ENCODE measurements at places on chromosomes 7 and 10.

- no peak for DNase-seq
These were observed 72.3 kb downstream of the ZRANB1 start for GRCh38 chr10:125014086-125014830.

GRCh38 chr10:61279400-61279799 is 173.8 kb downstream of the TMEM26 start:
- DNase-seq = no peak

GRCh38 chr10:112832959-112833358 is 117.1 kb upstream of the TCF7L2 start:
- DNase-seq = no peak

DNA sequence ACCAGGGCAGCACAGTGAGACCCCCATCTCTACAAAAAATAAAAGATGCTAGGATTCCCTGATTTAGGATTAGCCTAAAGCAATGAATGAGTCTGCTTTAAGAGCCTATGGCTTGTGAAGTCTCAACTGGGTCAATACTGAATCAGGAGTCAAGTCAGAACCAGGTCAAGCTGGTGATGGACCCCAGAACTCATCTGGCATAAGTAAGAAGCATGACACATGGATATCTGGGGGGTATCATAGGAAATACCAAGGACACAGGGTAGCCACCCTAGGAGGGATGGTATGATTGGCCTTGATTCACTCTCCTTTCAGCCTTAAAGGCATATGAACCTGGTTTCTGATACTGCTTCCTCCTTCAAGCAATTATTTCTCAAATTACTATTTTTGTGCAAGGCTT is 78.4 kb upstream of the FAM133B start:
- no peak for DNase-seq

- no peak for DNase-seq
These were observed 154.0 kb downstream of the PLXDC2 start for GRCh38 chr10:19970256-19970655.

DNA sequence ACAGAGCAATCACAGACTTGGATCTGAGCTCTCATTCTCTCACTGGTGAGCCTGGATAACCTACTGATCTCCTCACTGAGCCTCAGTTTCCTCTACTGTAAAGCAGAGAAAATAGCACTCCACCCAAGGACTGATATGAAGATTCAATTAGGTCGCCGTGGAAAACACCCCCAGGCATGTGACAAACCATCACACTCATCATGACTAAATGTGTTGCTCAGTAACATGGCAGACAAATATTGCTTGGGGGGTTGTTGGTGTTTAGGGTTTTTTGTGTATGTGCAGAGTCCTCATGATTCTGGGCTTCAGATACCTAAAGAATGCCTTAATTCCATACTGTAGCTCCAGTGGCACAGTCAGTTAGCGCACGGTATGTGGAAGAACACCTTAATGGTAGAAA is 122.1 kb upstream of the TCF7L2 start:
- no peak for DNase-seq

DNA sequence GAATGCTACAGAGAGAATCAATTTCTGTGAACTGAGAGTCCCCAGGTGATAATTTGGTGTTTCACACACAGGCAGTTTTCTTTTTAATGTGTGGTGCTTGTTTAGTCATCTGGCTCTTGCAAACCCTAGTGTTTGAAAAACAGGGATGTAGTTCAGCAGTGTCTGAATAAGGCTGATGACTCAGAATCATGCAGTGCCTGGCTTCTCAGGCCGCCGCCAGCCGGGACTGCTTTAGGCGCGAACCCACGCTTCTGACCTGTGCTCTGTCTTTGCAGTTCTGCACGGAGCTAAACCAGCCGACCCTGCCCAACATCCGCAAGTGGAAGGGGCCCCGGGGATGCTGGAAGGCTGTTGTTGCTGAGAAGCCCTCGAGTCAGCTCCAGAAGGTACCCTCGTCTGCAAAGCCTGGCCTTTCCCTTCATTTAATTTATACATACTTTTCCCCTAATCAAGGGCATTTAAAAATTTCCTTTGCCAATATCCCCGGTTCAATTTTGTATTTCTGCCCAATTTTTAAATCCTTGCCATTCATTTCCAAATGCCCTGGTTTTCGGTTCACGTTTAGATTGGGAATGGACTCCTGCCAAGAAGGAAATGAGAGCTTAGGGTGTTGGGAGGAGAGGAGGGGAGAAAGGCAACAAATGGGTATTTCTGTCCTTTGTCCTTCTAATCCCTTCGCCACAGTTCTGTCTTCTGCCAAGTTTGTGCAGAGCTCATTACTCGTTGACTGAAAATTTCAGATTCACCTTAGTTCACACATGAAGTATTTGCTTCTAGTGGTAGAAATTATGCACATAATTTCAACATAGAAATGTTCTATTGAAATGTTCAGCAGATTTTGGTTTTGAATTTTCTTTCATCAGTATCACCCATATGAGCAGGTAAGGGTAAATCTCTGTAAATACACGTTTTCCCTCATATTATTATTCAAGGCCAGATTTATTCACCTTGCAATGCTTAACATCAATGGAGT is 108.5 kb upstream of the ANLN start:
- no peak for DNase-seq

- DNase-seq = no peak
These were observed 131.2 kb downstream of the RALA start for GRCh38 chr7:39754326-39755120.

DNA sequence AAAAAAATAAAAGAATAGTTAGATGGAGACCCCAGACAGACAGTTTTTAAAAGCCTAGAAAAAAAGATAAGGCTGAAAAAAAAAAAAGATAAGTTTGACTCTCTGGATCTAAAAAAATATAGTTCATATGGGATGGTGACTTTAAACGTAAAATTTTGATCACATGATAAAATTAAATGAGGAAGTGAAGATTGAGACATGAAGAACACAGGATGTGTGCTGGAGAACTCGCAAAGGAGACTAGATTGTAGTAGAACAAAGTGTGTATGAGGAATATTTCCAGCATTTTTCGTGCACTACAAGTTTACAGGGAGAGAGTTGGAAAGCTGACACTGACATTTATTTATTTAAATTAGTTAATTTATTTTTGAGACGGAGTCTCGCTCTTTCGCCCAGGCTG is 286.4 kb downstream of the PRPF18 start:
- DNase-seq = no peak

DNA sequence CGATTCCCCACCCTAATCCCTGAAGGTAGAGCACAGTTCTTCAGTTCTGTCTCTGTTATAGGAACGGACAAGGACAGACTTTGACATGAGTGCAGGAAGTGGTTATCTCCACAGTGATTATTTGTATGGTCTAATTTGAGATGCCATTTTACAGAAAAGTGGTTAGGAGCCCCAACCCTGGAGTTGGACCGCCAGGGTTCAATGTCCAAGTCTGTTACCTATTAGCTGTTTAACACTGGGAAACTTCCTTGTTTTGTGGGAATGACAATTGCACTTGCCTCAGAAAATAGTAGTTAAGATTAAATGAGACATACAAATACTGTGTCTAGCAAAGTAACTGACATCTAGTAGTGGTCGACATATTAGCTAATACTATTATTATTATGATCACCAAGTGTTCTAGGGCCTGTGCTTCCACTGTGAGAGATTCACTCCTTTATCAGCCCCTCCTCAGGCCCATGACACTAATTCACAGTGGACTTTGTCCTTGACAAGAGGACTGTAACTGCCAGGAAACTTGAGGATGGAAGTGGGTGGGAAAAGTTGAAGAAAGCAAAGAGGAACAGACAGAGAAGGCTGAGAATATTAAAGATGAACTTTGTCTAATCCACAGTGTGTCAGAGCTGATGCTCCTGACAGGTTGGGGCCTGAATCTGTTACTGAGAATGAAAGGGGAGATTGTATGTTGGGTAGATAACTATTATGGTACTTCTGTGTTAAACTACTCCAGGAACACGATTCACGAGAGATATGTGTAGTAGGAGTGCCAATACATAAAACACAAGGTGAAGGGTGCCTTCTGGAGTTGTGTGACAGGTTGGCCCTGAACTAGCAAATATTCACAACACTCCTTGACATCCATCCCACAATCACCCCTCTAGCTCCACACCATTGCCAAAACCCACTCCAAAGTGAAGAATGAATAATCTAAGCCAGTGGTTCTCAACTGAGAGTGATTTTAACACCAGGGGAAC is 66.4 kb downstream of the TAC1 start:
- DNase-seq = no peak

GRCh38 chr7:133958822-133959221 is 168.3 kb upstream of the LRGUK start:
- no peak for DNase-seq

- DNase-seq = no peak
These were observed 263.4 kb downstream of the CDC14C start for GRCh38 chr7:49187543-49188268.

- DNase-seq = no peak
These were observed 992 bp upstream of the RBM20 start for GRCh38 chr10:110643035-110643652.

DNA sequence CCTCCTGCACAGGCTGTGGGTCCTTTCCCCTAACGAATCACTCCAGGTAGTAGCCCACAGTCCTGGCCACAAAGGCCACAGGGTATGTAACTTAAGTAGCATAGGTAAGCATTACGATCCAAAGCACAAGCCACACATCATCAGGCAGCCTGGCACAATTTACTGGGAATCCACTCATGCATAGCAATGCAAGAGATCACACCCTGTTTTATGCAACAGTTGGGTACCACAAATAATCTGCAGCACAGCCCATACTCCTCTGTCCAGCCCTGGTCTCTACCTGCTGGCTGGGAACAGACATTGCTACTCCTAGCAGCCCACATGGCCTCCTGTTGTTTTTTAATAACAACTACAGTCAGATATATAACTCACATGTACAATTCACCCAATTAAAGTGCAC is 34.3 kb downstream of the SRPK2 start:
- DNase-seq = no peak

- DNase-seq = no peak
These were observed 101.9 kb upstream of the PIP4K2A start for GRCh38 chr10:22816298-22816653.

- DNase-seq = no peak
These were observed 76.2 kb upstream of the CCDC71L start for GRCh38 chr7:106737202-106737562.

DNA sequence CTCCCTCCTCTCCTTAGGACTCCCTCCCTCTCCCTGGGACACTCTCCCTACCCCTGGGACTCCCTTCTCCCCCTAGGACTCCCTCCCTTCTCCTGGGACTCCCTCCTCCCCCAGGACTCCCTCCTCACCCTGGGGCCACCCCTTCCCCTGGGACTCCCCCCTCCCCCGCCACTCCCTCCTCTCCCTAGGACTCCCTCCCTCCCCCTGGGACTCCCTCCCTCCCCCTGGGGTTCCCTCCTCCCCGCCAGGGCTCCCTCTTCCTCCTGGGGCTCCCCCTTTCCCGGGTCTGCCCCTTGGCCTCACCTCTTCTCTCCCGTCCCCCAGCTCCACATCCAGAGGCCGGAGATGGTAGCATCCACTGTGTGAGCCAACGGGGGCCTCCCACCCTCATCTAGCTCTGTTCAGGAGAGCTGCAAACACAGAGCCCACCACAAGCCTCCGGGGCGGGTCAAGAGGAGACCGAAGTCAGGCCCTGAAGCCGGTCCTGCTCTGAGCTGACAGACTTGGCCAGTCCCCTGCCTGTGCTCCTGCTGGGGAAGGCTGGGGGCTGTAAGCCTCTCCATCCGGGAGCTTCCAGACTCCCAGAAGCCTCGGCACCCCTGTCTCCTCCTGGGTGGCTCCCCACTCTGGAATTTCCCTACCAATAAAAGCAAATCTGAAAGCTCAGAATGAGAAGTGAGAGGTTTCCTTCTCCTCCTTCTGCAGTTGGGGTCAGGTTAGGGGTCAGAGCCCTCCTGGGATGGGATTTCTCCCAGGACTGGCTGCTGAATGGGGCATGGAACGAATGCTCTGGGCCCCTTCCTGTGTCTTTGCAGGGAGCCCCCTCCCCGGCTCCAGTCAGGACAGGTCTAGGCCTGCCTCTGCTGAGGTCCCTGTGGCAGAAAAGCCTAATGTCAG is 1.4 kb upstream of the MUC17 start:
- no peak for DNase-seq

DNA sequence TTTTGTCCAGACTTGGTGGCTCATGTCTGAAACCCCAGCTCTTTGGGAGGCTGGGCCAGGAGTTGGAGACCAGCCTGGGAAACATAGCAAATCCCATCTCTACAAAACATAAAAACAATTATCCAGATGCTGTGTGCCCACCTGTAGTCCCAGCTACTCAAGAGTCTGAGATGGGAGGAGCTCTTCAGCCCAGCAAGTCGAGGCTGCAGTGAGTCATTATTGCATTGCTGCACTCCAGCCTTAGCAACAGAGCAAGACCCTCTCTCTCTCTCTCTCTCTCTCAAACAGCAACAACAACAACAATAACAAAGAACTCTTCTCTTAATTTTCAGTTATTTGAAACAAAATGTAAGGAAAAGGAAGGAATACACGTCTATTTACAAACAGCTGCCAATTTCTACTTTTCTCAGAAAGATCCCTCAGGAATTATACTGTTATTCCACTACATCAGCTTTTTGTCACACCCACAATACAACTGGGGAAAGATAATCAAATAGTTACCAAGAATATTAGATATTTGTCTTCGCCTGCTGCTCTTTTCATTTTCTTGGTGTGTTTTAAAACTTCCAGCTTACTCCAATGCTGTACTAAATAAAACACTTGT is 5.1 kb upstream of the TSPAN12 start:
- DNase-seq = no peak

GRCh38 chr10:28400176-28400575 is 97.3 kb upstream of the MPP7 start:
- DNase-seq = no peak

GRCh38 chr10:50417886-50418830 is 166.8 kb upstream of the ASAH2 start:
- peak; percentile 26 for DNase-seq

DNA sequence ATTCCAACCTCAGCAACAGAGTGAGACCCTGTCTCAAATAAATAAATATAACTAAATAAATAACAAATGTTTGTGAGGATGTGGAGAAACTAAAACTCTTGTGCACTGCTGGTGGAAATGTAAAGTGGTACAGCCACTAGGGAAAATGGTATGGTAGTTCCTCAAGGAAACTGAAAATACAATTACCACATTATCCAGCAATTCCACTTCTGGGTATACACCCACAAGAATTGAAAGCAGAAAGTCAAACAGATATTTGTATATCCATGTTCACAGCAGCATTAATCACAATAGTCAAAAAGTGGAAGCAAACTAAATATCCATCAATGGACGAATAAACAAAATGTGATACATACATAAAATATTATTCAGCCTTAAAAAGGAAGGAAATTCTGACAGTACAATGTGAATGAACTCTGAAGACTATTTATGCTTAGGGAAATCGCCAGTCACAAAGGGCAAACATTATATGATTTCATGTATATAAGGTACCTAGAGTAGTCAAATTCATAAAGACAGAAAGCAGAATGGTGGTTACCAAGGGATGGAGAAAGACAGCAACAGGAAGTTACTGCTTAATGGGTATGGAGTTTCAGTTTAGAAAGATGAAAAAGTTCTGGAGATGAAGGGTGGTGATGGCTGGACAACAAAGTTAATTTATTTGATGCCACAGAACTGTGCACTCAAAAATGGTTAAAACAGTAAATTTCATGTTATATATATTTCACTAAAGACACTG is 9.8 kb downstream of the ARHGAP12 start:
- no peak for DNase-seq

All from activated effector memory CD4-positive, alpha-beta T cell treated with Interleukin-2 at 50 U/mL for 16 hours (primary cell).